Foreskin melanocyte (primary cell): ENCODE measurements at places on chromosomes 7 and 10.

DNA sequence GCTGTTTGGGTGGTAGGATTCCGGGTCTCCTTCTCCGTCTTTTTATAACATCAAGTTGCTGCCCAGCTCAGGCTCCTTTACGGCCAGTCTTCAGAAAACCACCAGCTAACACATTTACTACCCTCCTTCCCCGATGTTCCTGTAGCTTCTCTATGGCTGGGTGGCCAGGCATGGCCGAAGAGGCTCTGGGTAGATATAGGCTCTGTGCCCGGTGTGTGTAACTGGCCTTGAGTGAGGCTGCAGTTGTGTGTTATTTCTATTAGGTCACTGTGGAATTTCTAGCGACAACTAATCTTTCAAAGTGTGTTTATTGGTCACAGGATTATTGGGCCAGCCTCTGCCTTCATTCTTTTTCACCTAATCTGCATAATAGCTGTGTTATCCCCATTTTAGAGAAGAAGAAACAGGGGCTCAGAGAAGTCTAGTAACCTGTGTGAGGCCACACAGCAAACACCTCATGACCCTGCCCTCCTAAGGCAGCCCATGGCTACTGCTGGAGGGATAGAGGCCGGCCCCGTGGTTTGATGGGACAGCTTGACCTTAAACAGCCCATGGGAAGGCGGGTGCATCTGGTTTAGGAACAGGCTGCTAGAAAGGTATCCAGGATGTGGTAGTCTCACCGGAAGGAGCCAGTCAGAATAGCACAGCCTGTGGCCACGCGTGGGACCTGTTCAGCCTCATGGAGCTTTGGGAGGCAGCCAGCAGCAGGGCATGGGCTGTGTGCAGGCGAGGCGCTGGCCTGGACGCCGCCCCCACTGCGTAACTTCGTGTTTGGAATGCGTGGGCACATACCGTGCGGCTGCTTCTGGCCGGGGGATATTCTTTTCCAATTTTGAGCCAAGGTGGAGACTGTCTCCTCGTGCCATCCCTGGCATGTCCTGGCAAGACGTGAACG, 29.7 kb downstream of the HTRA1 start:
- DNase-seq = no peak

DNA sequence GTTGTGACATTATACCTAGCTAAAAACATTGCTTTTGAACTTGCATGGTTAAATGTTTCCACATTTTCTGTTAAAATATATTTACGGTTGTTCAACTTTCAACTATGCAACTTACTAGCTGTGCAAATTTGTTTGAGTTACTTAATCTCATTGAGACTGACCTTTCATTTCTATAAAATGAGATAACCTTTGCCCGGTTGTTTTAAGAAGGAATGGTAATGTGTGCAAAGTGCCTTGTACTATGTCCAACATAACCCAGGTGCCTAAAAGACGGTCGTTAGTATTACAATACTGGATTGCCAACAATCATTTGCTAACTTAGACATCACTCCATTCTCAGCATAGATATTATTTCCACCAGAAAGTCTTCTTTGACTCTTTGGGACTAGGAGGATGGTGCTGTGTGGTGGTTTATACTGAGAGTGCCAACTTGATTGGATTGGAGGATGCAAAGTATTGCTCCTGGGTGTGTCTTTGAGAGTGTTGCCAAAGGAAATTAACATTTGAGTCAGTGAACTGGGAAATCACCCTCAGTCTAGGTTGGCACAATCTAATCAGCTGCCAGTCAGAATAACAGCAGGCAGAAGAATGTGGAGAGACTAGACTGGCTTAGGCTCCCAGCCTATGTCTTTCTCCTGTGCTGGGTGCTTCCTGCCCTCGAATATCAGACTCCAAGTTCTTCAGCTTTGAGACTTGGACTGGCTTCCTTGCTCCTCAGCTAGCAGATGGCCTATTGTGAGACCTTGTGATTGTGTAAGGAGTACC, 85.2 kb upstream of the PDSS1 start:
- DNase-seq = no peak

DNA sequence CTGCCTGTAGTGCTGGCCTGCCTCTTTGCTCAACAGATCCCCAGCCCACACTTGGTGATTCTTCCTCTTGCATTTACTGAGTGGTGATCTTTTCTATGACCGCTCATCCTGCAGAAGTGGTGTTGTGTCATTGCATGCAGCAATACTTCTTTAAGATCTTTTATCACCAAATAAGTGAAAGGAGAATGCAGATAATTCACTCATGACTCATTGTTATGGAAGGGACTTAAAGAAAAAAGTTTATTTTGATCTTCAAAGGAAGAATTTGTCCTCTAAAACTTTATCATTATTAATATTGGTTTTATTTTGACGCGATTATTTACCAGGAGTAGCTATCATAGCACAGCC, 489.1 kb upstream of the CELF2 start:
- DNase-seq = no peak

GRCh38 chr7:124667312-124668153, 98.1 kb downstream of the GPR37 start:
- DNase-seq = no peak
